ENCODE measurements at places on chromosomes 6 and 20.

- no peak for DNase-seq
These were observed 114.1 kb downstream of the PLCB1 start for GRCh38 chr20:8246153-8246552.

- no peak for DNase-seq
These were observed 52.9 kb upstream of the SIM1 start for GRCh38 chr6:100517633-100518032.

- no peak for DNase-seq
These were observed 144.3 kb upstream of the SULF2 start for GRCh38 chr20:47929368-47930115.

GRCh38 chr6:89775150-89775549 lies 44.4 kb downstream of the MDN1 start:
- no peak for DNase-seq

DNA sequence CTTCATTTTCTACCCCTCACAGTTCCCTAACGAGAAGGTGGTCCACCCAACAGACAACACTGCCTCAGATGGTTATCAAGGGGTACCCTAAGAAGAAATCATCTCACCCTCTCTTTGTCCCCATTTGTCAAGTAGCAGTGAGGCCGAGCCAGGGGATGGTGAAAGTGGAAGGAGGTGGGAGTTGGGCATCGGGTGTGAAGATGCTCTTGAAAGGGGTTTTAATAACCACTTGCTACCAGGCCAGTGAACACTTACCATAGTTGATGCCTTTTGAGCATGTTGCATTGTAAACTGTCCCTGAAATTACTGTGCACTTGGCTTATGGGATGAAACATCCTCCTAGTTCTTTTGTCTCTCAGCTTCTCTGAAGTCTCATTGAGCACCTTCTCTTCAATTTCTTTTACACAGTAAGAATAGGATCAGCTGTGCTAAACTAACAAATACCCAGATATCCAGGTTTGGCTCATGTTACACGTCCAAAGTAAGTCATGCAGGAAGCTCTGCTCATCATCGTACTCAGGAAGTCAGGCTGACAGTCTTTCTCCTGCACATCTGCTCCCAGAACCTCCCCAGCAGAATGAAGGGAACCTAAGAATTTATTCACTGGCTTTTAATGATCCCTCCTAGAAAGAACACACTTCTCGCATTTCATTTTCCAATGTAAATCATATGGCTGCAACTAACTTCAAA lies 13.3 kb downstream of the HLA-DPB1 start:
- no peak for DNase-seq

- DNase-seq, result no peak
These were observed 79.0 kb downstream of the IPCEF1 start for GRCh38 chr6:154277629-154278017.

GRCh38 chr6:133245422-133245903 lies 4.3 kb downstream of the EYA4 start:
- no peak for DNase-seq

- no peak for DNase-seq
These were observed 8.1 kb upstream of the ATXN1 start for GRCh38 chr6:16769131-16769985.

GRCh38 chr20:5168651-5169396 lies 42.0 kb downstream of the CDS2 start:
- peak; percentile 71 for DNase-seq

DNA sequence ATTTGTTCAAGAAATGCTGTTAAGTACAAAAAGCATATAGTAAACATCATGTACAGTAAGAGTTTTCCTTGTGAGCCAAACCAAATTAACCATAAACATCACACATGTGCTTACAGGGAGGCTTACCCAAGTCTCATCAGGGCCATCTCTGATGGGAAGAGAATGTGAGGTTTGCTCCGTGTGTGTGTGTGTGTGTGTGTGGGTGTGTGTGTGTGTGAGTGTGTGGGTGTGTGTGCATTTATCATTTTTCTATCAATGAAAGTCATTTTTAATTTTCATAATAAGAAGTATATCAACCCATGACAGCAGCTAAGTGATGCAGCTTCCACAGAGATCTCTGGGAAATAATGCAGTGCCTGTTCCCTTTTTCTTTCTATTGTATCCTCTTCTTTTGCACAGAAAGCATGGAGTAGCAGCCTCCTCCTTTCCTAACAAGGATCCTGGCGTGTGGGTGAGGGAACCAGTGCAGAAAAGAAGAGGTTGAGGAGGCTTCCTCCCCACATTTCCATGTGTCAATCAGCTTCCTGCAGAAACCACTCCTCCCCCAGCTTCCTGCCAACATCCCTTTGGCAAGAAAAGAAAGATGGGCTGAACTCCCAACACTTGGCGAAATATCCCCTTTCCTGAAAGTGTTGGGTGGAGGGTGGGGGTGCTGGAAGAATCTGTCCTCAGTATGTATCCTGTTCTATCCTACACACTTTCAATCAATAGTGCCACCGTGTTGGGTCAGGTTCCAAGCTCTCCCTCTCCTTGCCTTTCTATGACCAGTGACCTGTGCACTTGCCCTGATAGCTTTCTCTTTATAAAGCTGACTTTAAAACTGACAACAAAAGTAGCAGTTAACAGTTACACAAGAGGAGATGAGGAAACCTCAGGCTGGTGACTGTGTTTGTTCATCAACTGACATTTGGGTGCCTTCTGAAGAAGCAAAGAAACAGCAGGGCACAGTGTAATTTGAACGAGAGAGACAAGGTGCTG lies 251.8 kb upstream of the CITED2 start:
- no peak for DNase-seq

GRCh38 chr6:12361042-12361765 lies 71.0 kb downstream of the EDN1 start:
- DNase-seq, result no peak

- DNase-seq, result no peak
These were observed 507.4 kb upstream of the JARID2 start for GRCh38 chr6:14738497-14738896.

DNA sequence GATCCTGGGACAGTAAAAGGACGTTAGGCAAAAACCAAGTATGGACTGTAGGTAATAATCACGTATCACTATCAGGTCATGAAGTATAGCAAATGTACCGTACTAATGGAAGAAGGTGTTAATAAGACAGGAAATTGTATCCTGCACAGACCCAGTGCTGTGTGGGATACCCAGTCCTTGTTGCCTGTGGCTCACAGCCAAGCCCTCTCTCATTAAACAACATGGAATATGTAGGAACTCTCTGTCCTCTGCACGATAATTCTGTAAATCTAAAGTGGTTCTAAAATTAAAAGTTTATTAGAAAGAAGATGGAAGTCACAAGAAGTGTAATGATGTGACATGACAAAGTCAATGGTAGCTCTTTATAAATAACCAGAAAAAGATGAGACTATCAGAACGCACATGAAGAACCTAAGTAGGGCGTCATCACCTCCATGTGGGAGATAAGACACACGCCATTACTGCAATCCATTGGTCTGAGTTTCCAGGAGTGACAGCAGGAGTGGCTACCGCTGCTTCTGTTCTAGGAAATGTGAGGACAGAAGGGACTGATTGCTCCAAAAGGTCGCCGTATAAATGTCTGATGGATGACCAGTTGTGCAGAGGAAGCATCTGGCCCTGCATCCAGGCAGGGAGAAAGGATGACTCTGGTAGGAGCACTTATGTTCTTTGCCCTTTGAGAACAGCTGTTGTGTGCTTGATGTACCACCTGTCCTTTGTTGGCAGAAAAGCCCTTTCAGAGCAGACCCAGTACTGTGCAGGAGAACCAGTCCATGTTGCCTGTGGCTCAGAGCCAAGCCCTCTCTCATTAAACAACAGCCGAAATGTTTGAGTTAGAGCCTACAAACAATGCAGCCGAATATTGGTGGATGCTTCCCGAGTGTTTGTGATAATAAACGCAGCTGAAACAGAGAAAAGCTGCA lies 125.6 kb downstream of the FIG4 start:
- DNase-seq, result peak; percentile 97

GRCh38 chr6:26388014-26388413 lies 5.1 kb downstream of the BTN2A2 start:
- no peak for DNase-seq

DNA sequence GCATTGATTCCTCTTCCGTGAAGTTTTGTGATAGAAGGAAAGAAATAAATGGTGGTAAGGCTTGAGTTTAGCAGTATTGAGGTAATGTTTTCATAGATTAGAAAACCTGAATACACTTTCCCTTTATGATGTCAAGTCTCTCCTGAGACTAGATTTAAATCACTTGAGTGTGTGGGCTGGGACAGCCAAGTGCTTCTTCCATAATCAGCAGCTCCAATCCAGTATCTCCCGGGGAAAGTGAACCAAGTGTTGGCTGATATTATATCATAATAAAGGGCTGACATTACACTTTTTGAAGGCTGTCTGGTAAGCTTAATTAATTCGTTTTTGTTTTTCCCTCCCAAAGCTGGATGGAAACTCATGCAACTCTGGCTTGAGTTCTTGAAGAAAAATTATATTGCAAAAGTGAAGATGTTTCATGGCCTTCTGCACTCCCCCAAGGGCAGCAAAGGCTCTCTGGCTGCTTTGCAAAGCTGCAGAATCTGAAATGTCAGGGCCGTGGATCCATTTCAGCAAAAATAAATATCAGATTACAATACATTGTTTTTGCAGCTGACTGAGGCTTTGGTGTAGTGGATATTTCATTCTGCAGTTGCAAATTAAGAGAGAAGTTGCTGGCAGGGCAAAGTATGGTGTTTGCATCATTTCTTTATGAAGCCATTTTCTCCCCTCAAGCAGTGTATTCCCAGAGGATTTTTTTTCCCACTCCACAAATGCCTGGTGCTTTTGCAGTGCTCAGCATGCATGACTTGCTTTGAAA lies 101.2 kb downstream of the MKKS start:
- DNase-seq, result peak; percentile 17

DNA sequence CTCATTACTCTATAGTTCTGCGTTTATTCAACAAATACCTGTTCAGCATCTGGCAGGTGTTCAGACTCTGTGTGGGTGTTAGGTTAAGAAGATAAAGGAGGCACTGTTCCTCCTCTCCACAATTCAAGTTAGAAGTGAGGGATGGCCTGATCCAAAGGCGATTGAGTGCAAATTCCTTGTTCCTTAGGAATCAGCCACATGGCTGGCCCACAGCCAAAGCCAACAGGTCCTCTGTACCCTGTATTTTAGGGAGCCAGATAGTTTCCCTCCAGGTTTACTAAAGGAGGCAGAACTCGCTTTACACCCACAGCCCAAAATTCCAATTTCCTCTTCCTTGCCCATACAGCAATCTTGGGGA lies 5.0 kb upstream of the CD40 start:
- DNase-seq, result no peak

DNA sequence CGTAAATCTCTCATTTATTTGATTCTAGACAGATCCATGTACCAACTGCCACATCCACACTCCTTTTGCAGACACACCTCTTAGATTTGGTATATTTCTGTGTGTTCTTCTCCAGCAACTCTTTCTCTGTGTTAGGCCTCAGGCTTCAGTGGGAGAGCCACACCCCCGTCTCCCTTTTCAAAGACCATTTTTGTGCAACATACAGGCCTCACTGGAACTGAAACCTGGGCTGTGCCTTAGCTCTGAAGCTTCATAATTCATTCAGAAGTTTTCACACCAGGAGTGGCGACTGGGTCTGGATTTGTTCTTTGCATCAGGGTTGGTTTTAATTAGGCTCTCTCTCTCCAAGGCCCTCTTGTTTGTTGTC lies 170.2 kb downstream of the THBS2 start:
- DNase-seq, result no peak

DNA sequence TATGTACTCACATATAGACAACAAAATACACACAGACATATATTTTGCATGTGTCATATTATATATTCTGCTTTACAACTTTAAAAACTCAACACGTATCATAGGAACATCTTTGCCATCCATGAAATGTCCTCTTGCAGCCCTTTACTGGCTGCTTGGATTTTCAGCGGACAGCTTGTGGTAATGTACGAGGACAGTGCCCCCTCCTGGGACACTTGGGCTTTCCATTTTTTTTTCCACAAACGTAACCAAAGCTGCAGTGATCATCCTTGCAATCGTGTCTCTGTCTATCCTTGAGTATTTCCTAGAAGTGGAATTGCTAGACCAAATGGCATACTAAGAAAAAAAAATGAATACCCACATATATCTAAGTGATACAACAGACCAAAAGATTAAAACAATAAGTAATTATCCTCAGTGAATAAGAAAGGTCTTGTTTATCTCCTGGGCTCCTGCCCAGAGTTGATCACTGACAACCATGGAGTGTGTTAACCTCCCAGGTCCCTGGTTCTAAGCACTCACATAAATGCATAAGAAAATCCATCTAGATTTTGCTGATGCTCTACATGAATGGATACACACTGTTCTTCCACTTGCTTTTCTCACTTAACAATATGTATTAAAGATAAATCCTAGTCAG lies 18.1 kb downstream of the BPI start:
- DNase-seq, result no peak

DNA sequence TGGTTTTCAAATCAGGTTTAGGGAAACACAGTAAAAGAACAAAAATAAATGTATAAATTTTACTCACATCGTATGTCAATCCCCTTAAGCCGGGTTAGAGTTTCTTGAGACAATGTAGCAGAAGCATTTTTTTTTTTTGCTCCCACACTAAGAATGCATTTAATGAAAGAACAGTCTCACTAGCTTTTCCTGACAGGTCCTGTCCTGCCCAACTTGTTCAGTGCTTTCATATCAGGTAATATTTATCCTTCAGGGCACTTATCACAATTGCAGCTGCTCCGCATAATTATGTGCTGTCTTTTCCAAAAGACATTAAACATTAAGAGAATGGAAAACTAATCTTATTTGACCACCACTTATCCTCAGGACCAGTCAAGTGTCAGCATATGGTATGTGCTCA lies 632.0 kb downstream of the HTR1B start:
- no peak for DNase-seq

GRCh38 chr20:18778690-18779392 lies 34.7 kb upstream of the SCP2D1 start:
- no peak for DNase-seq

GRCh38 chr6:12137480-12137879 lies 125.4 kb downstream of the HIVEP1 start:
- DNase-seq, result no peak

DNA sequence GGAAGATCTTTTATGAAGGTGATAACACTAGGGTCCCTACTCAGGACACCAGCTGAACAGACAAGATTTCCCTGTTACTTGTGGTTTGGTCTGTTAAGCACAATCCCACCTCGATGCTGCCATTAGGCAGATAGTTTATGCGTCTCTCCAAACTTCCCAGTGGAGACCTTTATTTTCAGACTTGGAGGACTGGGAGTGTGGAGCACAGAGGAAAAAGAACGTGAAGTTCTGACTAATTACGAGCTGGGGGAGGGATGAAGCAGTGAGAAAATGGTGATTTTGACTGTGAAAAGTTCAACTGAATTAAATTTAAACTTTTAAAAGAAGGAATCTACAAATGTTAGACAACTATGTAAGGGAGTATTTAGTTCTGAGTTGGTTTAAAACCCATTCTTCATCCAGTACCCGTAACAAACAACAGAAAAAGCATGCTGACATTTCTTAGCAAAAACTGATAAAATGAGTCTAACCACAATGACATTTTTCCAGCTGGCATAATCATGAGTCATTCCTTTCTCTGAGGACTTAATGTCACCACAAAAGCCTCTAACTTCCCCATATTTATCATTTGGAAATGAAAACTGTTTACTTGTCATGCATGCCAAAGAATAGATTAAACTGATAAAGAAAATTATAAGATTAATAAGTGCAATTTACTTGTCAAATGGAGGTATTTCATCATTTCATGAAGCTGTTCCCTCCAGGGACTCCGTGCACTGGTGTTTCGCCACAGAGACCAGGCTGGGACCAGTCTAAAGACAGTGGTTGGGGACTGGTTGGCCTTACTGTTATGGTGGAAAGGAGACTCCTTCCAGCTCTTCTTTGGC lies 113.3 kb upstream of the SSTR4 start:
- DNase-seq, result no peak

Data from DMS79 (cell line).